ENCODE measurements at places on chromosomes 5 and 9.

DNA sequence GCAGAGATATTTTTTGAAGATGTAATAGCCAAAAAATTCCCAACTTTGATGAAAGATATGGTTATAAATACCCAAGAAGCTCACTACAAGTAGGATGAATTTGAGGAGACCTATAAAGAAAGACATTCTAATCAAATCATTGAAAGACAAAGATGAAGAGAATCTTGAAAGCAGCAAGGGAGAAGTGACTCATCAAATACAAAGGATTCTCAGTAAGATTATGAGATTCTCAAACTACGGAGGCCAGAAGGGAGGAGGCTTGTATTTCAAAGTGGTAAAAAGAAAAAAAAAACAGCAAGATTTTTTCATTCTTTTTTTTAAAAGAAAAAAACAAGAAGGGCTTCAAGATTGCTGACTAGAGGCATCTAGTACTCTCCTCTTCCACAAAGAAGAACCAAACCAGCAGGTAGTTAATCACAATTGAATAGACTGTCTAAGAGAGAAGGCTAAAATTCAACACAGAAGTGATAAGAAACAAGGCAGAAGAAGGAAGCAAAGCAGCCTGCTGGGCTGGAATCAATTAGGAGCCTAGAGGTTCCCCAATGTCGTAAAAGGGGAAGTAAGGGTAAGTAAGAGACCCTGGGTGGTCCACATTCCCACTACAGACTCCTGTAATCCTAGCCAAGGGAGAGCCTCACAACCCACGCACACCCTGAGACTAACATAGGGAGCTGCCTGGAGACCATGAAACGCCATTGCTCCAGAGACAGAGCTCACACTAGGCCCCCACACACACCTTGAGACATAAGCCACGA is 59.1 kb upstream of the NIPAL4 start:
- no peak for DNase-seq

GRCh38 chr9:7944572-7944971 is 145.0 kb upstream of the DMAC1 start:
- no peak for DNase-seq

DNA sequence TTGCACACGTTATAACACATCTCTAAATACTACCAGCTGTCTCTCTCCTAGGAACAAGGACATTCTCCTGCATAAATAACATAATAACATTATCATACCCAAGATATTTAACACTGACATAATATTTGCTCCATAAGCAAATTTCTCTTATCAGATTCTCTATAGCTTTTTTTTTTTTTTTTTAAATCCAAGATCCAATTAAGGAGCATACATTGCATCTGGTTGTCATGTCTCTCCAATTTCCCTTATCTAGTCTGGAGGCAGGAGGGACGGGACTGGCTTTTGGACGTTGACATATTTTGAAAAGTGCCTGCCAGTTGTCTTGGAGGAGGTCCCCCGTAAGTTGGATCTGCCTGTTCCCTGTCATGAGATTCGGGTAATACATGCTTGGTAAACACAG is 76.6 kb downstream of the RAPGEF1 start:
- no peak for DNase-seq

- DNase-seq = no peak
These were observed 10.4 kb upstream of the PPP2CA start for GRCh38 chr5:134236318-134236717.

DNA sequence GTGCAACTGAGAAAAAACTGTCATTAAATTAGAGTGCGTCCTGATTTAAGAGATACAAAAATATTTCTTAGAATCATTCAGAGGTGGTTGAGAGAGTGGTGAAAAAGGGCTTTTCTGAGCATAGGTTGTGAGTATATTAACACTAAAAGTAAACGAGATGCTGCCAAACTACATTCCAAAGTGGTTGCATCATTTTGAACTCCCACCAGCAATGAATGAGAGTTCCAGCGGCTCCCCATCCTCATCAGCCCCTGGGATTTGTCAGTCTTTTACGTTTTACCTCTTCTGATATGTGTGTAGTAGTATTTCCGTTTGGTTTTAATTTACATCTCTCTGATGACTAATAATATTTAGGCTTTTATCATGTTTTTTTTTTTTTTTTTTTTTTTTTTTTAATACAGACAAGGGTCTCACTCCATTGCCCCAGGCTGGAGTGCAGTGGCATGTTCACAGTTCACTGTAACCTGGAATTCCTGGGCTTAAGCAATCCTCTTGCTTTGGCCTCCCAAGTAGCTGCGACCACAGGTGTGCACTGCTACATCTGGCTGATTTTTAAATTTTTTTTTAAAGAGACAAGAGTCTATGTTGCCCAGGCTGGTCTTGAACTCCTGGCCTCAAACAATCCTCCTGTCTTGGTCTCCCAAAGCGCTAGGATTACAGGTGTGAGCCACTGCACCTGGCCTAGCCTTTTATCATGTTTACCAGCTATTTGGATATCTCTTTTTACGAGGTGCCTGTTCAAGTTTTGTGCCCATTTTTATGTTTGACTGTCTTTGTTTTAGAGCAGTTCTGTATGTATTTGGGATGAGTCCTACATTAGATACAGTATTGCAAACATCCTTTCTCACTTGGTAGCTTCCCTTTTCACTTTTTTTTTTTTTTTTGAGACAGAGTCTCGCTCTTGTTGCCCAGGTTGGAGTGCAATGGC is 17.0 kb downstream of the PRRT1B start:
- DNase-seq = no peak

GRCh38 chr9:34783951-34784487 is 74.1 kb upstream of the CCL21 start:
- DNase-seq = no peak
